ENCODE measurements at places on chromosomes 5 and 9.

- DNase-seq = no peak
Measured at GRCh38 chr5:999032-999501, 9.5 kb upstream of the NKD2 start.

GRCh38 chr5:4628645-4629385, 511.3 kb upstream of the ADAMTS16 start:
- no peak for DNase-seq

DNA sequence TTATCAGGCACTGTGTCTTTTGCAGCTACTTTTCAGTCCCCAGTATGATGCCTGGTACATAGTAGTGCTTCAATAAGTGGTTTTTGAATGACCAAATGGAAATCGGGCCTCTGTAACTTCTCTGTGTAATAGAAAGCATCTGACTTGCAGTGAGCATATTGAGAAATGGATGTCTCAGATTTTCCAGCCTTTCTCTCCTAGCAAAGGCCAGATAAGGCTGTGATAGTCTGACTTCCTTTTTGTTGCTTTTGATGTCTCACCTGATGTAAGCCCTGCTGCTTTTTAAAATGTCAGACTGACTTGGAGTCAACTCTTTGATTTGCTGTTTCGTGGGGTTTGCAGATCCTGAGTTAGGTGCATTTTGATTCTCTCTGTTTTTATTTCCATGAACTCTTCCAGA, 590.0 kb upstream of the ZNF608 start:
- DNase-seq = peak; percentile 38

DNA sequence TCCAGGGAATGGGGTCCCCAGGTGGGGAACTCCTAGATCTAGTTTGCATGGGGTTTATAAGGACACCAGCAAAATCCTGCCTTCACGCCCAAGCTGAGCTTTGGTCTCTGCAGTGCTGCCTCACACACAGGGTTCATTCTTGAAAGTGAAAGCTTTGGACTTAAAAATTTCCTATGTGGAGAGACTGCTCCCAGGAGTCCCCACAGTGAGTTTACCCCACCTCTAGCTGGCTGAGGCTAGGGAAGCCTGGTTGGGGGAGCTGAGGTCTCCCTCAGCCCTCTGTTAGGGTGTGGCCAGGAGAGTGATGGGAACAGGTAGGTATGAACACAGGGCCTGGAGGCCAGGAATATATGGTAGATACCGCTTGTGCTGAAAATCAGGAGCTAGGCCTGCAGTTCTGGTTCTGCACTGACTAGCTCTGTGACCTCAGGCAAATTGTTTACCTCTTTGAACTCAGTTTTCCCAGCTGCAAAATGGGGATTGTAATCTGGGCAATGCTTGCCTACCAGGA, 41.5 kb upstream of the LARP1 start:
- no peak for DNase-seq

- DNase-seq = peak; percentile 48
Measured at GRCh38 chr5:54520940-54521339, 3.4 kb downstream of the SNX18 start.

DNA sequence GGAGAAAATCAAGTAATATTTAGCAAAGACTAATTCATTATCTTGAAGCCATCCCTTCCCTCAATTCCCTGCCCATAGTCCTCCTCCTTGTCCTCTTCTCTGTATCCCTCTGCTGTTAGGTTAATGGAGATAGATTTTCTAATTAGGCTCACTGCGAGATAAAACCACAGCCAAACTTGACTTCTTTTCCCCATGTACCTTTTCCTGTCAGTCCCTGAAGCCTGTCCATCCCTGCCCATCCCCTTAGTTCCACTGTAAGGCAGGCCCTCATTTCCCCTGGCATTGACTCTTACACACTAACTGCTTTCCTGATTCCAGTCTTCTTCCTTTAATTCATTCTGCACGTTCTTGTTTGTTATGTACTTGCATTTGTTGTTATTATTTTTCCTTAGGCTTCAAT, 1.2 kb downstream of the TLR4 start:
- no peak for DNase-seq

DNA sequence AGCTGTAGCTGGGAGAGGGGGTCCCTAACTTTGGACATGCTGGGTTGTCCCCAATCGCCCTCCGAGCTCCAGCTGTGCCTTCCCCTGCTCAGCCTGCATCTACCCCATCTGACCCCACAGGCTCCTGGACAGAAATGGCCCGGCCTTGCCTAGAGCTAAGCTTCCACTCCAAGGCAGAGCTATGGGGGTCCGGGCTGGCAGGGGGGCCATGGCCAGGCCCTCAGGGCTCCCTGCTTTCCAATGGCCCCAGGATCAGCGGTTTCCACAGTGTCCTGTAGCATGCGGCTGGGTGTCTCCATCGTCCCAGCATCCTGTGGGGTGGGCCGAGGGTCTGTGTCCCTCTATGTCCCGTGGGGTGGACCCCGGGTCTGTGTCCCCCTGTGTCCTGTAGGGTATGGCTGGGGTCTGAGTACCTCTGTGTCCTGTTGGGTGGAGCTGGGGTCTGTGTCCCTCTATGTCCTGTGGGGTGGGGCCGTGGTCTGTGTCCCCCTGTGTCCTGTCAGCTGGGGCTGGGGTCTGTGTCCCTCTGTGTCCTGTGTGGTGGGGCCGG, 130.6 kb downstream of the RXRA start:
- DNase-seq = no peak

GRCh38 chr5:167217097-167217743, 1074.2 kb upstream of the WWC1 start:
- DNase-seq = peak; percentile 20
